Large intestine (tissue), 12 donors: ENCODE measurements at places on chromosomes 2 and 18. TPM values are rescaled to one million over a fixed set of nuclear protein-coding genes. Genes with fewer than 3 reads are reported as not detected.
A peak's percentile ranks its signal among the peaks of the same experiment; 100 is the strongest.

DNA sequence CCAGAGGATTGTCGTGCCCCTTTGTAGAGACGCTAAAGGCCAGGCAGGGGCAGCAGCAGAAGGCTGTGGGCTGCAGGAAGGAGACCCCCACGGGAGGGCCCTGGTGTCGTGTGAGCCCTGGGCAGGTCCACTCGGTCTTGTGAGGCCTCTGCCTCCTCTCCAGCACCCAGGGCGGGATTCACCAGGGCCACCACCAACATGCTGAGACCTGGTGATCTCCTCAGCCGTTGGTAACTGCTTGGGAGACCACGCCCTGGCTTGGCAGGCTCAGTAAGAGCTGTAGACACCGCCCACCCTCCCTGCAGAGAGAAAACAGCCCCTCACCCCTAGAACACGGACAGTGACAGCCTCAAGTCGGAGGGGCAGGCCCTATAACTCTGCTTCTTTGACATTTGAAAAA is 21.1 kb downstream of the MBP start:
- DNase-seq: no peak

GRCh38 chr2:118052474-118052873 is 35.8 kb upstream of the INSIG2 start:
- DNase-seq: no peak

DNA sequence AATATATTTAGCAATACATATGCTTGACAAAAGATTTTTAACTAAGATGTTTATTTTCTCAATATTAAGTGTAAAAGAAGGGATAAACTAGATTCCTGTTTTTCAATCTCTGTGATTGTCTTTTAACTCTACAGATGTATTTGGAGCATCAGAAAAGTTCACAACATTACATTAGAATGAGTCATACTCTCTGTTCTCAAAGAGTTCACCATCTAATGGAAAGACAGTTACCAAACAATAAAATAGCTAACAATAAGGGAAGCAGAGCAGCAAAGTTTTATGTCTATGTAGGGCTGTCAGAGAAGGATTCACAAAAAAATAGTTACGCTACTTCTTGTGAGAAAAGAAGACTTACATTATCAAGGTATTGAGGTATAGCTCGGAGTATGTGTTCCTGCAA is 109.2 kb upstream of the MAP2 start:
- DNase-seq: no peak

DNA sequence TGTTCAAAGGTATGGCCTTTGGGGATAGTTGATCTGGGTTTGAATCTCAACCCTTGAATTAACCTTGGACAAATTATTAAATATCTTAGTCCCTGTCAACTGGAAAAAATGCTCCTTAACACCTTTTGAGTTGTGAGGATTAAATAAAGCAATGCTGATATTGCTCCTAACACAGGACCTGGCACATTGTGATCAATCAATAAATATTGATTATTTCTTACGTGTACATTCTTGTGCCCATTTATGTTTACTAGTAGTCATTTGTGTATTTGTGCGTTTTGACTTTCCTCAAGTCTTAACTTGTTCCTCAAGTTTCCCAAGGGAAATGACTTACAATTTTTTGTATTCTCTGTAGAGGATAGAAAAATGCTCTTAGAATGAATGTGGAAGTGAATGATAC is 19.6 kb upstream of the FIGN start:
- DNase-seq: no peak

DNA sequence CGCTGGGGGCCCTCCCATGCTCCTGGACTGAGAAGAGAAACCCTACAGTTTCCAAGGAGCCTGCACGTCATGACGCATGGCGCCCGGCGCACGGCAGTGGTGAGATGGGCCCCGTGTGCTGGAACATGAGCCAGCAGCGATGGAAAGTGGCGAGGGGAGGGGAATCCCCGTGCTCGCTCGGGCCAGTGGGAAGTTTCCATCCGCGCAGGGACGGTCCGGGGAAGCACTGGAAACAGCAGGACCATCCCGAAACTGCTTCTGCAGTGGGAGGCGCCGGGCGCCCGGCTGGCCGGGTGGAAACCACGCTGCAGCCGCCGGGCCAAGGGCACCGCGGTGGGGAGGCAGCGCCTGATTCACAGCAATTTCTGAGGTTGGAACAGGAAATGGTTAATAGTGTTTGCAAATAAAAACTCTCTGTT is 4.9 kb upstream of the PDCD1 start:
- DNase-seq: no peak

- DNase-seq: no peak
Measured at GRCh38 chr2:20451341-20451740, 4.5 kb downstream of the RHOB start.

GRCh38 chr2:138922973-138923563 is 142.9 kb upstream of the NXPH2 start:
- no peak for DNase-seq

DNA sequence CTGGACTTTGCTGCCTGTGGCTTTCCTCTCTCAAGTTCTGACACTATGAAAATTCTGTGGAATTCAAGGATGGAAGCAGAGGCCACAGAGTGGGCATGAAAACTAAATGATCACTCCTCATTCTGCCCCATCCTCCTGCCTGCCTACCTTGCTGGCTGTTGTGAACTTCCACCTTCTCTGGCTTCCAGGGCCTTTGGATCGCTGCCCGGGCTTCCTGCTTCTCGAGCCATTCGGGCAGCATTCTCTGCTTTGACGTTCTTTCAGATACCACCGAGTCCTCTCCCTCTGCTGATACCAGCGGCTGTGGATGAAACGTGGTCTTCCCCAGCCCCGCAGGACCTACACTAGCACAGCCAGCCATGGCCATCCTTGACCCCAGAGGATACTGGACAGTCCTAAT is 327.7 kb upstream of the SLC14A2 start:
- no peak for DNase-seq

DNA sequence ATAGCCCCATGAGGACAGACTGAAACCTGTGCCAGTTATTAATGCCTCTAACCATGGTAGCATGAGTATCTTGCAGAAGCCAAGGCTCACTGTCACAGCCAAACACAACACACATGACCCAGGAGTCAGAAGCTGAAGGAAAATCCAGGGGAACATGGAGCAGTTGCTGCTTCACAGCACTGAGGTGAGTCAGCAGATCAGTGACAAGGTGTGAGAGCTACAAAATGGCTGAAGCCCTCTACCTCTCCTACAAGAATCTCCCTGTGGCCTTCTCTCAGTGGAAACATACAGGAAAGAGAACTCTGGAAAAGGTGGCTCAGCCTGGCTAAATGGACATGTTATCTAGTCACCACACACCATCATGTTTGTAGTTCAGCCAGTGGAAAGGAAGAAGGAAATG is 93.5 kb downstream of the NAB1 start:
- DNase-seq: no peak

DNA sequence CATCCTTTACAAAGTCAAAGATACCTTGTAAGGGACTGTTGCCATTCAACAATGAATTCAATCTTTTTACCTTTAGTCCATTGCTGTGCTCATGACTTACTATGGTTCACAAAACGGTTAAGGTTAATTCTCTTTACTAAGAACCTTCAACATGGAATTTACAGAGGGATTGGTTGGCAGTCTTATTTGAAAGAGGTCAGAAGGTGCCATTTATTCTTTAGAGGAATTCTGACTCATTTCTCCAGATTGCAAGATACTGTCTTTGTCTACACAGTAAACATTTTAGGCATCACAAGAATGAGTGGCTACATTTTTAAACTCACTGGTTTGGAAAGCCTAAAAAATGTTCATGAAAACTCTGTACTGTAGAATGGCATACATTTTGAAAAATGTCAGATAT is 17.4 kb downstream of the KCNH7 start:
- no peak for DNase-seq

DNA sequence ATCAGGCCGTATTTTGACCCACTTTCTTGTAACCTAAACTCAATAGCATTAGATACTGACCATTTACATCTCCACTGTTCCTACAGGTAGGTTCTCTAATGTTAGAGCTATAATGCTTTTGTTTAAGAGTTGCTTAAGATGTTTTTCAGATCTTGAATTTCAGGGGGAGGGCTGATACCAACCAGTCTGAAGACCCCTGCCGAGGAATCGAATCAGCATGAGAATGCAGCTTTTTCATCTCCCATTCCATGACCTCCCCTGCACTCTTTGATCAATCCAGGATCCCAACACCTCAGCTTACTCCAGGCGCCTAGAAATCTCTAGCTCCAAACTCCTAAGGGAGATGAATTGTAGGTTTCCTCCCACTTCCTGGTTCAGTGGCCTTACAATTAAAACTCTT is 120.5 kb upstream of the MC4R start:
- no peak for DNase-seq

- peak; percentile 84 for DNase-seq
Measured at GRCh38 chr18:77127769-77128671, 4.6 kb downstream of the MBP start.

- peak; percentile 80 for DNase-seq
Measured at GRCh38 chr2:21047141-21048009, 3.5 kb upstream of the APOB start.

GRCh38 chr2:23399674-23400261 is 14.8 kb downstream of the KLHL29 start:
- no peak for DNase-seq

- DNase-seq: no peak
Measured at GRCh38 chr2:165456027-165456426, 13.5 kb upstream of the CSRNP3 start.

GRCh38 chr18:75228967-75229366 is 18.4 kb downstream of the TSHZ1 start:
- DNase-seq: no peak

DNA sequence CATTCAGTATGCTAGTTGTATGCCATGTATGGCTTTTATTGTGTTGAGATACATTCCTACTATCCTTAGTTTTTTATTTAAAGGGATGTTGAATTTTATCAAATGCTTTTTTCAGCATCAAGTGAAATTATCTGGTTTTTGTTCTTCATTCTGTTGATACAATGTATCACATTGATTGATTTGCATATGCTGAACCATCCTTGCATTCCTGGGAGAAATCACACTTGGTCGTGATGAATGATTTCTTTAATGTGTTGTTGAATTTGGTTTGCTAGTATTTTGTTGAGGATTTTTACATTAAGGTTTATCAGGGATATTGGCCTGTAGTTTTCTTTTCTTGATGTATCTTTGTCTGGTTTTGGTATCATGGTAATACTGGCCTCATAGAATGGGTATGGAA is 49.7 kb downstream of the CD28 start:
- DNase-seq: no peak

- DNase-seq: no peak
Measured at GRCh38 chr2:88080545-88080944, 12.9 kb downstream of the SMYD1 start.

- DNase-seq: no peak
Measured at GRCh38 chr2:135198481-135198880, 146.4 kb downstream of the RAB3GAP1 start.

DNA sequence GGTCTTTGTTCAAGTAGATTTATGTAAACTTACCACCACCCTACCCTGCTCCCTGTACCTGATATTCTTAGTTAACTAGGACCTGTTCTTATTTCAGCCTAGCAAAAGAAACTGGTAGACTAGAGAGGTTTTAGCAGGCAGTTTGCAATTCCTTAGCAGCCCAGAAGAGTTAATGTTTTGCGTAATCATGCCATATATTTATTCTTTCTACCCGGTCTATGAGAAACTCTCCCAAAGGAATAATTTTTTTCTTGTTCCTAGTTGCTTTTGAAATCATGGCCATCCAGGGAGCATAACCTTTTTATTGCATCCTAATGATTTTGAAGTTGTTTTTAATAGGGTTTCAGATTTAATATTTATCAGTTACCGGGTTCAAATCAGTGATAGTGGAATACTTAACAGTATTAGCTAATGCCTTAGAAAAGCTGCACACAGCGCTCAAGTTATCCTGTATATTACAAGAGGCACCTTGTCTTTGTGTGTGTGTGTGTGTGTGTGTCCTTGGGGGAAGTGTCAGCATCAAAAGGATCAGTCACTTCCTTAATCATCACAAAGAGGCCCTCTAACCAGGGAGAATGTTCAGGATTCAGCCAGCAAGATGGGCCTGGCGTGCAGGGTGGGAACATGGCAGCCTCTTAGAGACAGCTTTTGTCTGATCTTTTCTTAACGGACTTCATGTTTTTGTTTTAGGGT is 52.9 kb downstream of the CABLES1 start:
- DNase-seq: no peak

DNA sequence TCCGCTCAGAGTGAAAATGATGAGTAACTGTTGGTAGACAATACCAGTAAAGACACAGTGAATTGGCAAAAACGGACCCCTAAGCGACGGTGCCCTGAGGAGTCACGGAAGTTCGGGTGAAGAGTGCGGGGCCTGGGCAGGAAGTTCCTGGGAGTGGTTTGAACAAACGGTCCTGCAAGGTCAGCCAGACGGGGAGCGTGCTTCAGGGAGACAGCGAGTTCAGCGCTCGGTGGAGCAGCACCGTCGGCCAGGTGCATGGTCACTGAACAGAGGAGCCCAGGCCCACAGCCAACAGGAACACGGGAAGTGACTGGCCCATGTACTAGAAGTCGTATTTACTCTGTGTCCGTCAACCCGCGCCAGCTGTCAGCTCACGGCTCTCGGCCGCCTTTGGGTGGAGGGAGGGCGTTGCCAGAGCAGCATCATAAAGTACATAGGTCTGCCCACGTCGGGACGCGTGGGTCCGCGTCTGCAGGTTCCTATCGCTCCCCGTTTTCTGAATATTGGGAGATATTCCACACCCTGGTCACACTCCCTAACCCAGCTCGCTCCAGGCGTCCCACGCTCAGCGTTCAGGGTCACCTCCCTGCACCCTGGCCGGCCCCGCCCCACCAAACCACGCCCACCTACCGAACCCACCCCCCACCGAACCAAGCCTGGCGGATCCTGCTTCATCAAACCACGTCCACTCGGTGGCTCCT is 75.6 kb upstream of the UXS1 start:
- peak; percentile 76 for DNase-seq

- no peak for DNase-seq
Measured at GRCh38 chr18:44786688-44787087, 106.0 kb downstream of the SETBP1 start.

DNA sequence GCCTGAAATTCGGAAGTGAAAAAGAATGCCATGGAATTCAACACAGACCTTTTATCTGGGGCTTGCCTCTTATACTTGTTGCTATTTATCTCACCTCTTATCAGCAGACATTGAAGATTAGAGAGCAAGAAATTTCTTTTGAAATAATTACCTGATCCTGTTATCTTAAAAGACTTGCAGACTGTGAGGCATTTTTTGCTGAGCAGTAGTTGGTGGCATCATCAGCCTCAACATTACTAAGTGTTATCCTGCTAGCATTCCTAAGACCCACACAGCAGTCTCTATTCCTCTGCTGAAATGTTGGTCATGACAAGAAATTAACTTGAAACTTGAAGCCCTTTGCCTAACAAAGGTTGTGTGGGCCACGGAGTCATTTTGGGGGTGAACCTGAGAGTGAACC is 186.5 kb downstream of the TRIB2 start:
- no peak for DNase-seq

The IL1RL1 gene
- 0.46 TPM for polyA plus RNA-seq

The IL1RL2 gene
- polyA plus RNA-seq: 0.34 TPM

The CLEC4F gene
- polyA plus RNA-seq: 2.9 TPM

The RTP5 gene
- 0.07 TPM for polyA plus RNA-seq

The PLB1 gene
- polyA plus RNA-seq: 3.2 TPM

The ATG16L1 gene
- 22.7 TPM for polyA plus RNA-seq

The LIPG gene
- polyA plus RNA-seq: 32.9 TPM
